PC-3 (cell line): ENCODE measurements at places on chromosomes 16 and 17.
A peak's percentile ranks its signal among the peaks of the same experiment; 100 is the strongest.

GRCh38 chr17:82272495-82273326 is 789 bp downstream of the CSNK1D start:
- peaks cover 57% of the 10 kb centered on the region for H3K4me1 ChIP-seq
- DNase-seq = no peak
- H3K27ac ChIP-seq = peak overlapping the region; percentile 81
- peaks cover 10% of the 10 kb centered on the region; the same call in 1 of the 2 replicates for H3K36me3 ChIP-seq
- H3K4me3 ChIP-seq = peak overlapping the region; percentile 98

GRCh38 chr16:4313563-4314531 is 2.0 kb upstream of the GLIS2 start:
- no peaks in the 10 kb centered on the region for H3K36me3 ChIP-seq
- H3K27ac ChIP-seq = no peak overlapping the region
- H3K27me3 ChIP-seq = no peaks in the 10 kb centered on the region
- H3K4me1 ChIP-seq = peaks cover 20% of the 10 kb centered on the region
- H3K4me3 ChIP-seq = no peak overlapping the region

- no peak overlapping the region for H3K4me3 ChIP-seq
- peaks cover 5% of the 10 kb centered on the region; the same call in 1 of the 2 replicates for H3K36me3 ChIP-seq
- no peak overlapping the region for H3K27ac ChIP-seq
These were observed 44.4 kb downstream of the BANP start for GRCh38 chr16:87995644-87996043.

- H3K36me3 ChIP-seq = no peaks in the 10 kb centered on the region
- DNase-seq = no peak
- H3K27me3 ChIP-seq = no peaks in the 10 kb centered on the region
- no peak overlapping the region for H3K27ac ChIP-seq
These were observed 78.4 kb upstream of the GNG13 start for GRCh38 chr16:878886-879285.

GRCh38 chr17:50177983-50178834 is 12.4 kb downstream of the SGCA start:
- H3K36me3 ChIP-seq = no peaks in the 10 kb centered on the region
- peak overlapping the region; percentile 93 for H3K27ac ChIP-seq
- 0 out of 2 replicates have a peak overlapping the region, but pooled peaks have one; percentile 3 for H3K4me3 ChIP-seq

- H3K36me3 ChIP-seq = no peaks in the 10 kb centered on the region
- DNase-seq = no peak
- no peaks in the 10 kb centered on the region for H3K4me1 ChIP-seq
- H3K27ac ChIP-seq = no peak overlapping the region
- H3K4me3 ChIP-seq = no peak overlapping the region
These were observed 194.2 kb downstream of the NTN1 start for GRCh38 chr17:9215465-9215864.

GRCh38 chr16:57999971-58000705 is at the start of gene ZNF319:
Gene ZNF319 (minus strand): TSS chr16:58000672. CDS start chr16:57998265, 2,407 bp downstream.
- peak within 1 kb of the TSS; percentile 94 for H3K4me3 ChIP-seq
- no peaks in the 10 kb centered on the region for H3K27me3 ChIP-seq
- no peak for DNase-seq

- no peaks in the 10 kb centered on the region for H3K4me1 ChIP-seq
- no peak overlapping the region for H3K27ac ChIP-seq
- no peak overlapping the region for H3K4me3 ChIP-seq
- no peak for DNase-seq
These were observed 139.6 kb upstream of the SALL1 start for GRCh38 chr16:51290442-51291285.

DNA sequence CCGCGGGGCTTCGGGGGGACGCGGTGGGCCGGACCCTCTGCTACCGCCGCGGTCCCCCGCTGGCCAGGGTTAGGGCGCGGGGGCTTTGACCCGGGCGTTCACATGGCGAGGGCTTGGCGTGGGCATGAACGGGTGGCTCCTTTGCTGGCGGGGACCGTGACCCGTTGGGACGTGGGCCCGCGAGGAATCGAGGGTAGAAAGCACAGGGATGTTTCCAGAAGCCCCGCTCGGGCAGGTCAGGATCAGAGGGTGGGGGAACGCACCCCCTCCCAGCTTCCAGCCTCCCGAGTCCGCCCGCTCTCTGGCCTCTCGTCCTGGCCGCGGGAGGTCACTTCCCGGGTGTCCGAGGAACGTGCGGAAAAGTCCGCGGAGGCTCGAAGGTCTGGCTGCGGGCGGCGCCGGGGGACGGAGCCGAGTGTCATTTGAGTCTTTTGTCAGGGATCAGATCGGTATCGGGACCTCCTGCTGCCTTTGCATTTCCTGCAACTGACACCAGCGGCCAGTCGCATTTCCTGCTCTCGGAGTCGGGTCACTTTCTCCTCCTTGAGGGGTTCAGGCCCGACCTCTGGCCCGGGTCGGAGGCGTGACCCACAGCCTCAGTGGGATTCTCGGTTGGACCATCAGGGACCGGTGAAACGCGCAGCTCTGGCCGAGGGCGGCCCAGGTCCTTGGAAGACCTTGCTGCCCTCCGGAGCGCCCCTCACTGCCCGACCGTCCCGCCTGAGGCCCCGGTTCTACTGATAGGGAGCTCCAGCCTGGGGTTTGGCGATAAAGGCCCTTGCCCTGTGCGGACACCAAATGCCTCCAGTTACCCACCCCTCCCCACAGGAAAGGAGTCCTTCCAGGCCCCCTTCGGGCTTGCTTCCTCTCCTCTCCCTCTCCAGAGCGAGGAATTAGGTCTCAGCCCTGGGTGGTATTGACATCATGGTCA is 702 bp upstream of the WNT3 start:
- no peak overlapping the region for H3K4me3 ChIP-seq
- no peak overlapping the region for H3K27ac ChIP-seq
- H3K36me3 ChIP-seq = no peaks in the 10 kb centered on the region
- 0 out of 2 replicates have a peak, but pooled peaks cover 10% of the 10 kb centered on the region for H3K27me3 ChIP-seq

GRCh38 chr16:350203-350602 is 2.3 kb downstream of the AXIN1 start:
- H3K4me1 ChIP-seq = peaks cover 5% of the 10 kb centered on the region; the same call in 1 of the 2 replicates
- H3K4me3 ChIP-seq = no peak overlapping the region
- H3K36me3 ChIP-seq = no peaks in the 10 kb centered on the region
- no peaks in the 10 kb centered on the region for H3K27me3 ChIP-seq

DNA sequence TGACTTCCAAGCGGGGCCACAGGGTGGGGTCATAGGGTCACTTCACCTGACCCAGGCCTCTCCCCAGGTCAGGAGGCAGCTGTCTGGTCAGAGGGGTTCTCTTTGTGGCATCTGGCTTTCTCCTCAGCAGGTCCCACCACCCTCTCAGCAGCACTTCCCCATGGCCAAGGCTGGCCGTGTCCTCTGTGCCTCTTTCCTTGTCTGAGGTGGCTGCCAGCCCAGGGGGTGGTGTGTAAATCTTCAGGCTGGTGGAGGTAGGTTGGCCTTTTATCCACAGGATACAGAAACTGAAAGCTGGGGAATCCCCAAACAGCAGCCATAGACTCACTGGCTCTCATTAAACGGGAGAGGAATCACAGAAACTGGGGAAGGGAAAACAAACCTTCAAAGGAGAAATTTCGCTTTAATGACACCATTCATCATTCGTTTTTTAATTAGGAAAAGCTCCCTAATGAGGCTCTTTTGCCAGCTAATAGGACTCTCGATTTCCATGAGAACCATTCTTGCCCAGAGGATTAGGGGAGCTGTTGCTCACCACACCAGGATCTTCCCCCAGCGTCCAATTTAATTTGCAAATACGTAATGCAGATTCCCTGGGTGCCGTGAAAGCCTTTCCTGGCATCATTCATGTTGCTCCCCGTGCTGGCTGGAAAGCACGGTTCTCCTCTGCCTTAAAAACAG is 18.0 kb downstream of the C17orf75 start:
- H3K27me3 ChIP-seq = no peaks in the 10 kb centered on the region
- no peak overlapping the region for H3K4me3 ChIP-seq
- no peaks in the 10 kb centered on the region for H3K36me3 ChIP-seq
- no peaks in the 10 kb centered on the region for H3K4me1 ChIP-seq

GRCh38 chr16:7400117-7400890 is 67.7 kb downstream of the RBFOX1 start:
- no peaks in the 10 kb centered on the region for H3K27me3 ChIP-seq
- no peaks in the 10 kb centered on the region for H3K36me3 ChIP-seq
- no peaks in the 10 kb centered on the region for H3K4me1 ChIP-seq
- no peak overlapping the region for H3K4me3 ChIP-seq

GRCh38 chr16:50246299-50247122 is 19.8 kb upstream of the ADCY7 start:
- H3K36me3 ChIP-seq = no peaks in the 10 kb centered on the region

GRCh38 chr17:39573447-39574298 is 34.0 kb downstream of the NEUROD2 start:
- H3K4me3 ChIP-seq = peak overlapping the region; percentile 75
- H3K4me1 ChIP-seq = peaks cover 4% of the 10 kb centered on the region; the same call in 1 of the 2 replicates
- peak; percentile 63 for DNase-seq
- no peaks in the 10 kb centered on the region for H3K36me3 ChIP-seq
- H3K27ac ChIP-seq = no peak overlapping the region

DNA sequence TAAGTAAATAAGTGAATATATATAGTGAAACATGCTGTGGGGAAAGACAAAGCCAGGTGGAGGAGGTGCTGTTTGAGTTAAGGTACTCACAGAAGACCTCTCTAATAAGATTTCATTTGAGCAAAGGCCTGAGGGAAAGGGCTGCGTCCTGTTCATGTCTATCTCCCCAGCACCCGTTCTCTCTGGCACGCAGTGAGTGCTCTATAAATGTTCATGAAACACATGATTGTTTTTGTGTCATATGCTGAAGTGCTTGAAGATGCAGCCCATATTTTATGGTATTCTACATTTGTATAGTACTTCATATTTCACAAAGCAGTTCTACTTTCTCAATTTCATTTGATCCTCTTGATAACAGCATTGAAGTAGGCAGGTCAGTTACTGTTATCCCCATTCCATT is 990 bp downstream of the VWA3A start:
- no peaks in the 10 kb centered on the region for H3K36me3 ChIP-seq
- no peaks in the 10 kb centered on the region for H3K27me3 ChIP-seq
- H3K4me1 ChIP-seq = peaks cover 9% of the 10 kb centered on the region; the same call in 1 of the 2 replicates
- H3K4me3 ChIP-seq = no peak overlapping the region
- DNase-seq = no peak
- no peak overlapping the region for H3K27ac ChIP-seq

DNA sequence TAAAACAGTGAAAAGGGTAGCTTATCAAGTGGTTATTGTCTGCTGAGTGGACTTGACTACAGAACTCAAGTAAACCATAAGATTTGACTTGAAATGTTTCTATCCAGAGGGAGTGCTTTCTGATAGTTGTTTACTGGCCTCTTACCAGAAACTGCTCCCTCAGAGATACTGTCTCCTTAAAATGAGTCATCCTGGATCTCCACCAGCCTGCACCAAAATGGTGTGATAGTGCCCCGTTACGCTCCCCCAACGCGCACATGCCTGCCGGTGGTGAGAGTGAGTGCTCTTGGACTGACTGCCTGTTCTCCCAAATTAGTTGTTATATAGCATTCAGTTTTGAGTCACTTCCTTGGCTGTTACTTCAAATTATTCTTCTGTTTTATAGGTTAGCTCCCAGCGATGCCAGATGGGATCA is 22.9 kb downstream of the PRCD start:
- peaks cover 67% of the 10 kb centered on the region for H3K36me3 ChIP-seq
- peak; percentile 81 for DNase-seq
- peaks cover 60% of the 10 kb centered on the region for H3K4me1 ChIP-seq
- peak overlapping the region; percentile 15; the same call in 1 of the 2 replicates for H3K4me3 ChIP-seq
- no peaks in the 10 kb centered on the region for H3K27me3 ChIP-seq

- H3K36me3 ChIP-seq = no peaks in the 10 kb centered on the region
- no peak for DNase-seq
- no peak overlapping the region for H3K4me3 ChIP-seq
- no peak overlapping the region for H3K27ac ChIP-seq
- no peaks in the 10 kb centered on the region for H3K4me1 ChIP-seq
These were observed 19.4 kb upstream of the NFATC3 start for GRCh38 chr16:68065716-68066305.

GRCh38 chr16:54722210-54722676 is 208.4 kb upstream of the IRX5 start:
- DNase-seq = no peak
- H3K27ac ChIP-seq = no peak overlapping the region
- no peaks in the 10 kb centered on the region for H3K27me3 ChIP-seq
- no peaks in the 10 kb centered on the region for H3K4me1 ChIP-seq
- H3K4me3 ChIP-seq = no peak overlapping the region

- no peaks in the 10 kb centered on the region for H3K36me3 ChIP-seq
- H3K4me3 ChIP-seq = no peak overlapping the region
- peaks cover 7% of the 10 kb centered on the region for H3K4me1 ChIP-seq
- no peak for DNase-seq
- no peak overlapping the region for H3K27ac ChIP-seq
These were observed 1.4 kb downstream of the RHBDL1 start for GRCh38 chr16:676913-677312.

- H3K27me3 ChIP-seq = no peaks in the 10 kb centered on the region
- H3K4me3 ChIP-seq = no peak overlapping the region
- no peak for DNase-seq
These were observed 1.2 kb downstream of the LCAT start for GRCh38 chr16:67942510-67943255.

GRCh38 chr16:75304521-75305363 is 53.3 kb upstream of the BCAR1 start:
- no peaks in the 10 kb centered on the region; the same call in 1 of the 2 replicates for H3K36me3 ChIP-seq
- peak overlapping the region; percentile 99 for H3K27ac ChIP-seq
- H3K27me3 ChIP-seq = no peaks in the 10 kb centered on the region

- peak overlapping the region; percentile 9; the same call in 1 of the 2 replicates for H3K4me3 ChIP-seq
- H3K27ac ChIP-seq = no peak overlapping the region
- H3K27me3 ChIP-seq = no peaks in the 10 kb centered on the region
- peaks cover 56% of the 10 kb centered on the region for H3K36me3 ChIP-seq
- H3K4me1 ChIP-seq = peaks cover 41% of the 10 kb centered on the region
- no peak for DNase-seq
These were observed 5.0 kb downstream of the NFE2L1 start for GRCh38 chr17:48052956-48053757.

DNA sequence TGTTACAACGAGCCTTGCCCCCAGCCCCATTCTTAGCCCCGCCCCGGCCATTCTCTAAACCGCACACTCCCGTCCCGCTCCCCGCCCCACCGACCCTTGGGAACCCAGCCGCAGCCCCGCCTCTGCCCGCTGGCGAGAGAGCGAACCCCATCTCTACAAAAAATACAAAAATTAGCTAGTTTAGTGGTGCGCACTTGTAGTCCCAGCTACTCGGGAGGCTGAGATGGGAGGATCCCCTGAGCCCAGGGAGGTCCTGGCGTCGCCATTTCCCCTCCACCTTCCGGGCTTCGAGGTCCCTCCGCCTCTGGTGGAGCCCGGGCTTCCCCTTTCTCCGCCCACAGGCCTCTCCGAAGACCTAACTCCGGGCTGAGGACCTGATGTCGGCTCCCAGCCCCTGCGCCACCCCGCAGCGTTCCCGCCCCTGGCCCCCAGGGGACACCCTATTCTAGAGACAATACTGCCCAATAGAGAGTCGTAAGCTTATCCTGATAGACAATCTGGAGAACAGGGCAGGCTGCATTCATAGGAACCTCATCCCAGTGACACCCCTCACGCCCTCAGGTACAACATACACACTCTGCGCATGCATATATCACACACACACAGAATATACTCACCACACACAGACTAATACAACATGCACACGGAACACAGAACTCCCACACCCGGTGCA is 480 bp upstream of the PROCA1 start:
- no peak overlapping the region for H3K4me3 ChIP-seq
- no peak for DNase-seq
- no peaks in the 10 kb centered on the region for H3K27me3 ChIP-seq
- H3K27ac ChIP-seq = no peak overlapping the region
